ENCODE measurements at places on chromosomes 11 and 22.

GRCh38 chr22:33781411-33781810 is 138.9 kb downstream of the LARGE1 start:
- DNase-seq: no peak

- DNase-seq: peak; percentile 10
Measured at GRCh38 chr22:17999851-18000250, 24.5 kb downstream of the MICAL3 start.

DNA sequence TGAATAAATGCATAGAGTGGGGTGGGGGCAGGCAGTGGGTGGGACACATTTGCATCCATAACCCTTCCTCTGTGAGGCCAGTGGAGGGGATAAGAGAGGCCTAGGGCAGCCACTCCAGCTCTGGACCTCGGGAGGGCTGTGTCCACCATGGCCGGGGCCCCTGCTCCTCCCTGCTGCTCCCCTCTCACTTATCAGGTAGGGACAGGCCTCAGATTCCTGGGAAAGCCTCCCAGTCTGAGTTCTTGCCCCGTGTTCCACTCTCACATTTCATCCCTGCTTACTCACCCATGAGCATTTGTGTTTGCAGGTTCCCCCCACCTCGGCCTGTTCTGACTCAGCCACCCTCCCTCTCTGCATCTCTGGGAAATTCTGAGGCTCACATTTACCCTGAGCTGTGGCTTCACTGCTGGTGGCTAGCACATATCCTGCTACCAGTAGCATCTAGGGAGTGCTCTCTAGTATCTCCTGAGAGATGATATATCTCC is 128.7 kb upstream of the TOP3B start:
- no peak for DNase-seq

- DNase-seq: no peak
Measured at GRCh38 chr11:11580841-11581411, 40.9 kb downstream of the GALNT18 start.

DNA sequence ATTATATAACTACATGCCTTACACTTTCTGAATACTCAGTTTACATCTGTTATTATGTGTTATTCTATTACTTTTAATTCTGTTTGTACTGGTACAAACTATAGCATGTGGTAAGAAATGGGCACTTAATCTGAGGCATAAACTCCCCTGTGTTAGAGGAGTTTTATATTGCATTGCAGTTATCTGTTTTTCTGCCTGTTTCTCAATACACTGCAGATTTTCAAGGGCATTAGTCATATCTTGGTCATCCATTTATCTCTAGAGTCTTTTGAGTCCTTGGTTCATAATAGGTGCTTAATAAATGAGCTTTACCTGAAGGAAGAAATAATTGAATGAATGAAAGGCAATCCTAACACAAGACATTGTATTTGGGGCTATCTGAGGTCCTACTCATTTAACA is 182.9 kb upstream of the CTSC start:
- DNase-seq: no peak

DNA sequence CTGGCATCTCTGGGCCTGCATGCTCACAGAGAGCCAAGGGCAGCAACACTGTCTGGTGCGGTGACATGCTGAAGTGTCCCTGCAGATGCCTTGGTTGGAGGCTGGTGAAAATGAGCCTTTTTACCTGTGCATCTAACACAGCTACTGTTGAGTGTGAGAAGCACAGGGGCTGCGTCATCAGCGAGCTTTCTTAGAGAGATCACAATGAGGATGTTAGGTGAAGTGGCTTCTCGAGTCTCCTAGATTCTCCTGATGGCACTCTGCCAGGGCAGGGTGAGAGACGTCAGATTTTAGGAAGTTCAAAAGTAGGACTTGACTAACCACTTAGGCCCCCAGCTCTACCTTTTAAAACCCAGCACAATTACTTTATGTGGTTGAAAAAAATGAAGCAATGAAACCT is 3.6 kb upstream of the SLC15A3 start:
- DNase-seq: no peak

- DNase-seq: no peak
Measured at GRCh38 chr11:1571760-1572196, 293 bp downstream of the DUSP8 start.

GRCh38 chr11:94722735-94723134 is 45.4 kb upstream of the AMOTL1 start:
- no peak for DNase-seq

- DNase-seq: no peak
Measured at GRCh38 chr11:31060880-31061279, 308.7 kb downstream of the DCDC1 start.

GRCh38 chr11:75103380-75104026 is 6.8 kb upstream of the OR2AT4 start:
- no peak for DNase-seq

GRCh38 chr11:74951226-74951625 is 2.2 kb downstream of the SPCS2 start:
- DNase-seq: no peak

- DNase-seq: no peak
Measured at GRCh38 chr11:20070459-20070858, 89.8 kb downstream of the DBX1 start.

GRCh38 chr11:130212431-130212961 is 52.9 kb downstream of the ST14 start:
- DNase-seq: peak; percentile 10

- peak; percentile 95 for DNase-seq
Measured at GRCh38 chr22:20298803-20299745, 20.8 kb downstream of the DGCR6L start.

- DNase-seq: no peak
Measured at GRCh38 chr11:61195719-61196118, 7.6 kb upstream of the PGA3 start.

DNA sequence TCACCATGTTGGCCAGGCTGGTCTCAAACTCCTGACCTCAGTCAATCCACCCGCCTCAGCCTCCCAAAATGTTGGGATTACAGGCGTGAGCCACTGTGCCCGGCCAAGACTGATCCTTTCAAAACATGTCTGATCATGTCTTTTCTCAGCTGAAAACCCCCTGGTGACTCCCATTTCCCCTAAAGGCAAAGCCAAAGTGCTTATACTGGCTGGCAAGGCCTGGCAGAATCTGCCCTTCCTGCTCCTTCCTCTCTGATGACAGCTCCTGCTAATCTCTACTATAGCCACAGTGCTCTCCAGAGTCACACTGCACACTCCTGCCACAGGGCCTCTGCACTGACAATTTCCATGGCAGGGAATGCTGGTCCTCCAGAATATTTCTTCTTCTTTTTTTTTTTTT is 2.6 kb upstream of the MCHR1 start:
- DNase-seq: no peak
